Esophagus muscularis mucosa (tissue), 4 donors: ENCODE measurements at places on chromosomes 5 and 9. TPM values are rescaled to one million over a fixed set of nuclear protein-coding genes. Genes with fewer than 3 reads are reported as not detected.

Gene C9orf50
- total RNA-seq: 0.34 TPM

Gene SEMA5A
- total RNA-seq: 4.4 TPM

Gene SKIC3
- total RNA-seq: 46.6 TPM

Gene CCIN
- 0.42 TPM for total RNA-seq

Gene HRCT1
- 27.0 TPM for total RNA-seq

Gene ANKS6
- 31.4 TPM for total RNA-seq

Gene NREP
- 6.0 TPM for total RNA-seq

- H3K27ac ChIP-seq: no peak overlapping the region
- H3K27me3 ChIP-seq: no peaks in the 10 kb centered on the region
- no peaks in the 10 kb centered on the region for H3K36me3 ChIP-seq
These were observed 2.5 kb upstream of the CPLANE1 start for GRCh38 chr5:37251665-37252064.

DNA sequence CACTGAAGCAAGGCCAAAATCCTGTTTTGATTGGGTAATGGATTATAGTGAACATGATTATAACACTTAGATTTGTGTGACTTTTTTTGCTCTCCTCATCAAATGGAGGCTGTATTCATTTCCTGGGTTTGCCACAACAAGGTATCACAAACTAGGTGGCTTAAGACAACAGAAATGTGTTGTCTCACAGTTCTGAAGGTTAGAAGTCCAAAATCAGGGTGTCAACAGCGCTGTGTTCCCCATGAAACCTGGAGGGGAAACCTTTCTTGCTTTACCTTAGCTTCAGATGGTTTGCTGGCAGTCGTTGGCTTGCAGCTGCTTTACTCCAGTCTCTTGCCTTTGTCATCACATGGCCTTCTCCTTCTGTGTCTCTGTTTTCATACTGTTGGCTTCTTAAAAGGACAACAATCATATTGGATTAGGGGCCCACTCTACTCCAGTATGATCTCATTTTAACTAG lies 32.4 kb downstream of the CDC42SE2 start:
- H3K27ac ChIP-seq: no peak overlapping the region
- DNase-seq: no peak
- no peaks in the 10 kb centered on the region for H3K4me1 ChIP-seq
- H3K27me3 ChIP-seq: no peaks in the 10 kb centered on the region

DNA sequence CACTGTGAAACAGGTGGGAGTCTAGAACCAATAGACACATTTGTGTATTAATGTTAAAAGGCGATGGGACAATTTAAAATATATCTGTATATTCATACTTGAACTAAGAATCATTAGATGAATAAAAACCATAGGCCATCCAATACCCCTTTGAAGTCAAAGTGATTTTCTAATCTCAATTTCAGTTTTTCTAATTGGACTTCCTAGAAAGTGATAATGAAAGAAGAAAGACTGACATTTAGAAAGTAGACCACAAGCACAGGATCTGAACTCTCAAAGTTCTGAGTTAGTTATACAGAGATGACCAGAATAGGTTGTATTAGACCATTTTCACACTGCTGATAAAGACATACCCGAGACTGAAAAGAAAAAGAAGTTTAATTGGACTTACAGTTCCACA lies 412.8 kb upstream of the PIK3R1 start:
- H3K4me3 ChIP-seq: no peak overlapping the region
- H3K27me3 ChIP-seq: no peaks in the 10 kb centered on the region
- peaks cover 20% of the 10 kb centered on the region for H3K4me1 ChIP-seq
- DNase-seq: no peak
- no peak overlapping the region for H3K27ac ChIP-seq

GRCh38 chr9:136103651-136104487 lies 8.8 kb upstream of the NACC2 start:
- peaks cover 14% of the 10 kb centered on the region for H3K27me3 ChIP-seq
- H3K4me3 ChIP-seq: no peak overlapping the region
- peaks cover 56% of the 10 kb centered on the region for H3K4me1 ChIP-seq
- no peak overlapping the region for H3K27ac ChIP-seq

DNA sequence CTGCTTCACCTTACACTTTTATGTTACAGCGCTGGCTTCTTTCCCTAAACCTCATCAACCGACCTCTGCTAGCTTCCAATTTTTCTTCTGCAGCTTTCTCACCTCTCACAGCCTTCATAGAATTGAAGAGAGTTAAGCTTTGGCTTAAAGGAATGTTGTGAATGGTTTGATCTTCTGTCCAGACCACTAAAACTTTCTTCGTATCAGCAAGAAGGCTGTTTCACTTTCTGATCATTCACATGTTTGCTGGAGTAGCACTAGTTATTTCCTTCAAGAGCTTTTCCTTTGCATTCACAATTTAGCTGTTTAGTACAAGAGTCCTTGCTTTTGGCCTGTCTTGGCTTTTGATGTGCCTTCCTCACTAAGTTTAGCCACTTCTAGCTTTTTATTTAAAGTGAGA lies 49.5 kb downstream of the NR3C1 start:
- no peak overlapping the region for H3K27ac ChIP-seq
- H3K4me3 ChIP-seq: no peak overlapping the region
- DNase-seq: no peak
- H3K4me1 ChIP-seq: peaks cover 94% of the 10 kb centered on the region
- no peaks in the 10 kb centered on the region for H3K36me3 ChIP-seq

DNA sequence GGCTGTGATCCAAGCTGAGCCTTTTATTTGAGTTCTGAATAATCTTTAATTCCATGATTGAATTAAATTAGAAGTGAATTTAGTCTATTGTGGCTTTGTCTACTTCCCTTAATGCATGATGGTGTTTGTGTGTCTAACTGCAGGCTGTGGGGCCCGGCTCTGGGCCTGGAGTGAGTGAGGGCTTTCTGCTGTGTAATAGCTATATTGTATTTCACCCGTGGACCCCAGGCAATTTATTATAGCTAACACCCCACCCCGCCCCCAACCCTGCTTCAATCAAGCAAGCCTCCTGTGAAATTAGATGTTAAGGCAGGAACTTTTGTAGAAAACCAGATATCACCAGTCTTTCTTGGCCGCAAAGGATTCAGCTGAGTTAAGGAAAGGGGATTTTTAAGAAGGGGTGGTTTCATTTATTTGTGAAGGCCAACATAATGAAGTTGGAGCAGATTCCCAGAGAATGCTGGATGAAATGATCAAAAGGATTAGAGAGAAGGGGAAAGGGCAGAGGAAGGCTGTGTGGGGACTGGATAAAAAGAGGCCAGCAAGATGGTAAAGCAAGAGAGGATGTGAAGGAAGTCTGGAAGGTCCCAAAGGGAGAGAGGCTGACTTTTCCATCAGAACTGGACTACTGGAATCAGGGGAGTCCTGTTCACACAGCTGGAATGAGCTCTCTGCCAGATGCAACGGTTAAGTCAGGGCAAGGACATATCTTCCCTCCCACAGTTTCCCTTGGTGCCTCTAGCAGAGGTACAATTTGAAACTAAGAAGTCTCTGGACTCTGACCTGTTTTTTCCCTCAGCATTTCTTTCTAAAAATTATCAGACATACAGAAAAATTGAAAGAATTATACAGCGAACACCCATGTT lies 125.3 kb upstream of the SAP30L start:
- H3K27ac ChIP-seq: no peak overlapping the region
- no peak for DNase-seq
- no peak overlapping the region for H3K4me3 ChIP-seq

- no peak overlapping the region for H3K4me3 ChIP-seq
- no peaks in the 10 kb centered on the region for H3K27me3 ChIP-seq
- DNase-seq: no peak
These were observed 66.4 kb upstream of the TLE1 start for GRCh38 chr9:81755721-81756120.

GRCh38 chr9:69120380-69121154 lies 53.5 kb upstream of the TJP2 start:
- no peak for DNase-seq
- peak overlapping the region; percentile 78 for H3K27ac ChIP-seq
- peaks cover 9% of the 10 kb centered on the region for H3K4me1 ChIP-seq
- peak overlapping the region; percentile 89 for H3K4me3 ChIP-seq
- peaks cover 3% of the 10 kb centered on the region for H3K36me3 ChIP-seq

- no peaks in the 10 kb centered on the region for H3K36me3 ChIP-seq
- H3K27me3 ChIP-seq: no peaks in the 10 kb centered on the region
- H3K27ac ChIP-seq: no peak overlapping the region
These were observed 107.2 kb upstream of the SHB start for GRCh38 chr9:38176251-38176650.

GRCh38 chr5:138622051-138622450 lies 46.9 kb upstream of the HSPA9 start:
- no peaks in the 10 kb centered on the region for H3K4me1 ChIP-seq
- no peak for DNase-seq
- no peak overlapping the region for H3K4me3 ChIP-seq
- no peak overlapping the region for H3K27ac ChIP-seq
- no peaks in the 10 kb centered on the region for H3K27me3 ChIP-seq

DNA sequence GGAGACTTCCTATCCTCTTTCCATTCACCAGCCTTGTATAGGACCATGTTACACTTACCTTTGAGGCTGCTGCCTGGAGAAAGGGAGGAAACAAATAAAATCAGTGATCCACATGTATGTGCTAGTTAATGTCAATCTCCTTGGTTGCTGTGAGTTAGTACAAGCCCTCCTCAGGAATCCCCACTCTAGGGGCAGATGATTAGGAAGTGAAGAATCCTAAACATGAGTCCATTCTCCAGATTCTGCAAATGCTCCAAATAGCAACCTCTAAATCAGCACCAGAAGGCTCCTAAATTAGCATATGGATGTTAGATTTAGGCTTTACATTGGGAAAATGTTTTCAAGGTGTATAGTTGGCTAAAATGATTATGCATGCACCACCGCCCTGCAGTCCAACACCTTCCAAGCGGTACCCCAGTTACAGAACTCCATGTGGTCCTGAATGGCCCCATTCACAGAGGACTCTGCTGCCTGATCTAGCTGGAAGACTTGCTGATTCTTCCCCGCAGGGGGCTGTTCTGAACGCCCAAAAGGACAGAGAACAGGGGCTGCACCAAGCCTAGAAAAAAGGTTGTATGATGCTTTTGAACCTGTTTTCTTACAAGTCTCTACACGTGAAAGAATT lies 123.2 kb downstream of the TLE1 start:
- H3K4me3 ChIP-seq: no peak overlapping the region
- no peaks in the 10 kb centered on the region for H3K36me3 ChIP-seq
- H3K27ac ChIP-seq: no peak overlapping the region
- no peak for DNase-seq
- no peaks in the 10 kb centered on the region for H3K27me3 ChIP-seq
- H3K4me1 ChIP-seq: no peaks in the 10 kb centered on the region

DNA sequence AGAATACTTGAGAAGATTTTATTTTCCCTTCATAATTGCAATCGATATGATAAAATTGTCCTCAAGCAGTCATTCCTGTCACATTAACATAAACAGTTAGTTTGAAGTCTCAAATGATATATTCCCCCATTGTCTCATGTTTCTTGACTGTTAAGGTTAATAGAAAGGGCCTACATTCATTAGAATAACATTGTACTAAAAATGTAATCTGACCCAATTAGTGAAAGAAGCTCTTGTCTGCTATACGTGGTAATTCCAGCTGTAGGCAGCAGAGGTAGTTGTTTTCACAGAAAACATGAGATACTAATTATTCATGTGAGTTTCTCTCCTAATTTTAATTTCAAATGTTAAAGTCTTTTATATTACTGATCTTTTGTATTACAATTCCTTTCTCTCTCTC lies 25.9 kb upstream of the AP3B1 start:
- no peaks in the 10 kb centered on the region for H3K36me3 ChIP-seq
- H3K4me3 ChIP-seq: no peak overlapping the region
- H3K4me1 ChIP-seq: no peaks in the 10 kb centered on the region
- H3K27me3 ChIP-seq: no peaks in the 10 kb centered on the region
- DNase-seq: no peak
- H3K27ac ChIP-seq: no peak overlapping the region

DNA sequence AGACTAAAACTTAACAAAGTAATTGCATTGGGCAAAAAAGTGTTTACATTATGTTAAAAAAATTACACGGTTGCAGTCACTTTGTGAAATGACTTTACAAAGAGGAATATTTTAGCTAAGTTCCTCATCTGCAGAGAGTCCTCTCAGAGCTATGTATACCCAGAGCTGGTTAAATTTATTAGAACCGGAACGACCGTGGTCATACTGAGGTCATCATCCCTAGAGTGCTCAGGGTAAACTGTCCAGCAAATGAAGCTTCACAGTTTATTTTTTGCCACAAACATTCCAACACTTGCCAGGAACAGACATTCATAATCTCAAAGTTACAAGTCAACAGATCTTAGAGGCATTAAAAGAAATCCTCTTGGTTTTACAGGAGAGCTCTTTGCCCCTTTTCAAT lies 897 bp downstream of the ROPN1L start:
- H3K4me1 ChIP-seq: peaks cover 22% of the 10 kb centered on the region
- H3K36me3 ChIP-seq: no peaks in the 10 kb centered on the region
- peak overlapping the region; percentile 65 for H3K4me3 ChIP-seq
- H3K27ac ChIP-seq: no peak overlapping the region
- H3K27me3 ChIP-seq: no peaks in the 10 kb centered on the region

- H3K27me3 ChIP-seq: no peaks in the 10 kb centered on the region
- H3K4me1 ChIP-seq: peaks cover 88% of the 10 kb centered on the region
- H3K36me3 ChIP-seq: no peaks in the 10 kb centered on the region
- no peak for DNase-seq
- peak overlapping the region; percentile 57 for H3K4me3 ChIP-seq
These were observed 85.6 kb downstream of the DAB2IP start for GRCh38 chr9:121736934-121737462.
